Transverse colon (tissue), 4 donors: ENCODE measurements at places on chromosomes 12 and 14.

DNA sequence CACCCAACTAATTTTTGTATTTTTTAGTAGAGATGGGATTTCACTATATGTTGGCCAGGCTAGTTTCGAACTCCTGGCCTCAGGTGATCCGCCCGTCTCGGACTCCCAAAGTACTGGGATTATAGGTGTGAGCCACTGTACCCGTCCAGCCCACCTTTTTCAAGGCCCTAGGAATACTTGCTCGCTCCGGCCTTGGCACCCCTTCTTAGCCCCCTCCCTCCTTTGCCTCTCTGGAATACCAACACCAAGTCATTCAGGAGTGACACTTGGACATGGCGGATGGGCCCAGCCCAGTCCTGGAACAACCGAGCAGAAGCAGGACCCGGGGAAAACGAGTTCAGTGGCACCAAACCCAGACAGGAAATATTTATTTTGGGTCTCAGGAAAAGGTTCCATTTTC, 29.1 kb downstream of the PLEKHG3 start:
- peaks cover 34% of the 10 kb centered on the region for H3K36me3 ChIP-seq
- no peak overlapping the region for H3K27ac ChIP-seq
- DNase-seq = no peak

- H3K4me1 ChIP-seq = peaks cover 30% of the 10 kb centered on the region
- H3K4me3 ChIP-seq = no peak overlapping the region
- no peaks in the 10 kb centered on the region for H3K36me3 ChIP-seq
- no peak overlapping the region for H3K27ac ChIP-seq
These were observed 1.8 kb downstream of the PHC1 start for GRCh38 chr12:8916154-8916553.

- no peaks in the 10 kb centered on the region for H3K36me3 ChIP-seq
- no peak overlapping the region for H3K4me3 ChIP-seq
- H3K4me1 ChIP-seq = peaks cover 17% of the 10 kb centered on the region
- no peaks in the 10 kb centered on the region for H3K27me3 ChIP-seq
These were observed 159.9 kb upstream of the PARP11 start for GRCh38 chr12:4032924-4033615.

- peaks cover 6% of the 10 kb centered on the region for H3K4me1 ChIP-seq
- no peaks in the 10 kb centered on the region for H3K36me3 ChIP-seq
- H3K27me3 ChIP-seq = peaks cover 5% of the 10 kb centered on the region
- no peak overlapping the region for H3K4me3 ChIP-seq
- no peak overlapping the region for H3K27ac ChIP-seq
- no peak for DNase-seq
These were observed 4.3 kb upstream of the FGD4 start for GRCh38 chr12:32395026-32395425.

DNA sequence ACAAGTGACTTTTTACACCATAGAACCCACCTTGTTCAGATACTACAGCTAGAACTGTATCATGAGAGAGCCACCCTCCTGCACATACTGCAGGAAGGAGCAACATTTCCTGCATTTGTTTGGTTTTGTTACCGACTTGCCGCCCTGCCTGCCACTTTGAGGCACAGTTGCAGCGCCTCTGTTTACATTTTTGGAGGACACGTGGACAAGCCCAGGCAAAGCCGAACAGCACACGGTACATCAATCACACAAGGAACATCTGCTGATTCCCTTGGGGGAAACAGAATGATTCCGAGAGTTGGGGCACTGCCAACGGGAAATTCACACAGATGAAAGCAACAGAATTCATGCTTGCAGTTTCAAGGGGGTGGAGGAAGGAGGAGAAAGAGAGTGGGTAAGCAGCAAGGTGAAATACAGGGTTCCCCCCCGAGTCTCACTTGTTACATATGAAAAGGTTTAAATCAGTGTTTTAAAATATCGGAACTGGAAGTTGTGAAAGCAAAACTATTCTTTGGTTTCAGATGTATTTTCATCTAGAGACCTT, 110.7 kb downstream of the BTG1 start:
- DNase-seq = peak; percentile 73
- no peaks in the 10 kb centered on the region for H3K27me3 ChIP-seq
- H3K27ac ChIP-seq = peak overlapping the region; percentile 80
- peak overlapping the region; percentile 35 for H3K4me3 ChIP-seq
- no peaks in the 10 kb centered on the region for H3K36me3 ChIP-seq

DNA sequence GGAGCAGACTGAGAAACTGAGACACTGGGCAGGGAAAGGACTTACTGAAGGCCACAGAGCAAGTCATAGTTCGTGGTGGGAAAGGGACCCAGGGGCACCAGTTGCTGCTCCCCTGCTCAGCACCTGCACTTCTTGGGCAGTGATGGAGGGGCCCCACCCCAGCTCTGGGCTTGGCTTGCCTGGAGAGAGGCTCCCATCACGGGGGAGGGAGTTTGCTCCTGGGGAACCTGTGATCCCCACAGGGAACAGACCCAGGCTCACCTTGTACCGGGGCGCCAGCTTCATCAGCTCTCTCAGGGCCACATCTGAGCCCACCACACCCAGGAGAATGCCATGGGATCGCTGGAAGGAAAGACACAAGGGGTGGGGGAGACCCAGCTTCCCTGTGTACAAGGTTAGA, 39.8 kb downstream of the CACNA2D4 start:
- H3K27me3 ChIP-seq = no peaks in the 10 kb centered on the region
- H3K4me1 ChIP-seq = no peaks in the 10 kb centered on the region
- DNase-seq = no peak
- no peak overlapping the region for H3K27ac ChIP-seq
